ENCODE measurements at places on chromosomes 7 and 10.
A peak's percentile ranks its signal among the peaks of the same experiment; 100 is the strongest.

GRCh38 chr10:89887830-89888229 is 186.4 kb downstream of the KIF20B start:
- DNase-seq, result peak; percentile 13

- no peak for DNase-seq
Measured at GRCh38 chr10:72229261-72230251, 13.5 kb upstream of the ASCC1 start.

DNA sequence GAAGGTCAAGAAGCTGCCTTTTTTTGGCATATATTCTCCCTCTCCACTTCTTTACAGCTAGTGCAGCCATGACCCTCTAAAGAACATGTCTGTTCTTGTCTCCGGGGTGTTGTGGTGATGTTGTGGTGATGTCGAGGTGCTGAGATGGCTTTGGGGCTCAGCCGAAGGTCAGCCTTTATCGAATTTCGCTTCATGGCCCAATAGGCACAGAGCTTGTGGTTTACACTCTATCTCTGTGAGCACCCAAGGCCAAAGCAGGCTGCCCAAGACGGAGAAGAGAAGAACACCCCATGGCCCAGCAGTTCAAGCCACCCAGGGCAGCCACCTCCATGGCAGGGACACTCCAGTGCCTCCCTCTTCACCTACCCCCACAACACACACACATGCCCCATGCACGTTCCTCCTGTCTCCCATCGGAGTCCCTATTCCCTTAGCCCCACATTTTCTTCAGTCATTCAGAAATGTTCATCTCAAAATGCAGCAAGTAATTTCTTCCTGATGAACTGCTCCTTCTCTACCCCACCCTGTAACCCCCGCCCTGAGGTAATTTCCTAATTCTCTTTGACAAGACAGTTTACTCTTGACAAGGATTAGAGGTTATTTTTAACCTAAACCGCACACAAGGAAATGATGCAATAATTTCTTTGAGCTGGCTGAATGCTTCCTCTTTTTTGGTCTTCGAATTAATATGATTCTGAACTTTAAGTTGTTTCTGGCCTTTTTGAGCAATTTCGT is 18.6 kb upstream of the ADRB1 start:
- peak; percentile 67 for DNase-seq

DNA sequence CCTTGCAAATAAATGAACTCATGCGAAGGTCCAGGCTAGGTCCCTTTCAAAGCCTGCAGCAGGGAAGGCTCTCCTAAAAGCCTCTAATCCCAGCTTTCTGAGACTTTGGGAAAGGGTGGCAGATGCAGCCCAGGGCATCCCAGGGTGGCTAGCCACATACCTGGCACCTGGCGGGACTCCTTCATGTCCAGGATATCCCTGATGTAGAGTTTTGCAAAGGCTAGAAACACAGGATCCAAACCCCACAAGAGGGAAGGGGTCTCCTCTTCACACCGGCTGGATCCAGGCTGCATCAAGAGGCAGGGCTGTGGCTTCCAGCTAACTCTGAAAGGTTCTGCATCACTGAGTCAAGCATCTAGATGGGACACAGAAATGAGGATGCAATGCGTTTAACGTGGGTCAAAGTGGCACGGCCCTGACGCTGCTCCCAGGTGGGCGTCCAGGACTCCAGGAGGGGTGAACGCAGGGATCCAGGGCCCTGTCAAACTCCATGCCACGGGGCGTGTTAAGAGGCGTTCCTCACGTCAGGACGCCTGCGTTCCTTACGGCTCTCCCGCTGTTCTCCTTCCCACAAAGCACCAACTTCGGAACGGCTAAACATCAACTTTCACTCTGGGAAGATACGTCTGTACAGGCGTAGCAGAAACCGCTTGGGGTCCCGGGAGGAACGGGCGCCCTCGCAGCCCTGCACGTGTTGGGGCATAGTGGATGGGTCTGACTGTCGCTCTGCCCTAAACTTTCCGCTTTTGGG is 507 bp downstream of the STN1 start:
- no peak for DNase-seq
